Upper lobe of right lung (tissue), 1 donor: ENCODE measurements at places on chromosomes 12 and 14. TPM values are rescaled to one million over a fixed set of nuclear protein-coding genes. Genes with fewer than 3 reads are reported as not detected.

DNA sequence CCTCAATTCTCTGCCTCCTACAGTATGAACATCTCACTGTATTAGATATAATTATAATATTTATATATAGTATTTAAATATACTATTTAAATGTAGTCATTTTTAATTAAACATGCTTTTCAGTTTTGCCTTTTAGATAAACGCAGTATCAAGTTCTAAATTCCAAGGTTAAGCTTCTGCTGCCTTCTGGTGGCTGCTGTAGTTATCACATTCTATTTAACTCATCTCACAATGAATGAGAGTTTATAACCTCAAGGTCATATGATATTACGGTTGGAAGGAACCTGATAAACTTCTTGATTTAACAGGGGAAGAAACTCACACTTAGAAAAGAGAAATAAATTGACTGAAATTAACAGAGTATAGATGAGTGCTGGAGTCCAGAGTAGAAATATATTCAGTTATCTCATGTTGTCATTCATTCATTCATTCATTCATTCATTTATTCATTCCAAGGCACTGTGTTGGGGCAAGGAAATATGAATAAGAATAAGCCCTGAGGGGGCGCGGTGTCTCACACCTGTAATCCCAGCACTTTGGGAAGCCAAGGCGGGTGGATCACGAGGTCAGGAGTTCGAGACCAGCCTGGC is 31.9 kb downstream of the GUCY2C start:
- H3K36me3 ChIP-seq: no peaks in the 10 kb centered on the region
- no peaks in the 10 kb centered on the region for H3K27me3 ChIP-seq
- DNase-seq: no peak
- H3K4me3 ChIP-seq: no peak overlapping the region

DNA sequence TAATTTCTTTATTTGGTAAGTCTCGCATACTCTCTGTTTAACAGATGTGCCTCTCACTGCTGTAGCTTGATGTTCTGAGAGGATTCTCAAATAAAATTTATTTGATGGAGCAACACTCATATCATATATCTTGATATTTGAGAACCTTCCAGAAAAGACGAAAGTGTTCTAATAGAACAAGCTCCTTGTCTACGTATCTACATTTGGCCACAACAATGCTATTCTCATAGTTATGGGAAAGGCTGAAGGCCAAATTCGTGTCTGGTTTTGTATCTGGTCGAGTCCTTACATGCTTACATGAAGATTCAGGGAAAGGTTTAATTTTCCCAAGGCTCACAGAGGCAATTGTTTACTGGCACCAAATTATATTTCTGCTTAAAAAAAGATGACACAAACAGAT is 186.7 kb upstream of the SLC38A2 start:
- H3K27me3 ChIP-seq: no peaks in the 10 kb centered on the region
- no peaks in the 10 kb centered on the region for H3K36me3 ChIP-seq
- no peaks in the 10 kb centered on the region for H3K4me1 ChIP-seq
- H3K4me3 ChIP-seq: no peak overlapping the region
- no peak for DNase-seq
- H3K27ac ChIP-seq: no peak overlapping the region

- no peak for DNase-seq
- no peaks in the 10 kb centered on the region for H3K4me1 ChIP-seq
- no peaks in the 10 kb centered on the region for H3K36me3 ChIP-seq
- H3K27me3 ChIP-seq: no peaks in the 10 kb centered on the region
Observed at GRCh38 chr12:31817120-31817519, 88.3 kb upstream of the AMN1 start.

GRCh38 chr14:70567791-70568190 is 32.7 kb downstream of the MED6 start:
- no peak overlapping the region for H3K27ac ChIP-seq
- no peaks in the 10 kb centered on the region for H3K4me1 ChIP-seq
- no peak overlapping the region for H3K4me3 ChIP-seq
- H3K27me3 ChIP-seq: no peaks in the 10 kb centered on the region

DNA sequence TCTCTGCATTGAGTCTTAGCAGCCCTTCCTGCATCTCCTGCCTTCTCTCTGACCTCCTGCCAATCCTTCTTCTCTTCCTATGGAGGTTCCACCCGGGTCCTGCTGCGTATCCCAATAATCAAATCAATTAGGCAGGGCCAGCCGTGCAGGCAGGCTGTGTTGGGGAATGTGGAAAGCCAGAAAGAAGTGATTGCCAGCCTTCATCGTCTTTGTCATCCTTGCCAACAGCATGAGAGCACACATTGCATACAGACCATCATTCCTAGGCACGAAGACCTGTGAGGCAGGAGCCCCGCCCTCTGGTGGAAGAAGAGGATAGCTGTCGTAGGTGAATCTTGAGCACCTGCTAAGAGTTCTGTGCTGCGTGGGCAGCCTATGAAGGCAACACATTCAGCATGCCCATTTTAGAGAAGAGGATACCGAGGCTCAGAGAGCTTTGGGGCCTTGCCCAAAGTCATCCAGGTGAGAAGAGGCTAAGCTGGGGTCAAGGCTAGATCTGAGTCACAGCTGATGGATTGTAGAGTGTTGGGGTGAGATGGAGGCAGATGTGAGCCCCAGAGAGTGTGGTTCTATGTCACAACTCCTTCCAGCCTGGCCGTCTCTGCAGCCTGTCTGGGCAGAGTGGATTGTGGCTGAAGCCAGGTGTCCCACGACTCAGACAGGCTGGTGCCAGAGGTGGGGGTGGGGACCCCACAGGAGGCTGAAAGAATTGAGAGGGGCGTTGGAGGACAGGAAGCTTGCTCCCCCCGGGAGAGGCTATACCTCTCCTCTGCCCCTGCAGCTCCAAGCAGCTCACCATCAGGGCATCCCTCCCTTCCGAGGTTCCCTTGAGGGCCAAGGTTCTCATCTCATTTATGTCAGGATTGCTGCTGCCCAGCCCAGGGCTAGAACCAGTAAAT is 12.7 kb downstream of the C14orf132 start:
- DNase-seq: no peak
- no peaks in the 10 kb centered on the region for H3K4me1 ChIP-seq
- H3K36me3 ChIP-seq: peaks cover 12% of the 10 kb centered on the region
- H3K27me3 ChIP-seq: no peaks in the 10 kb centered on the region
- no peak overlapping the region for H3K27ac ChIP-seq

- no peaks in the 10 kb centered on the region for H3K27me3 ChIP-seq
- no peaks in the 10 kb centered on the region for H3K4me1 ChIP-seq
- no peak for DNase-seq
- no peak overlapping the region for H3K4me3 ChIP-seq
Observed at GRCh38 chr12:118649765-118650585, 273.6 kb downstream of the SUDS3 start.

KLRB1 gene
- total RNA-seq: 3.3 TPM

IPO8 gene
- total RNA-seq: 48.3 TPM

DNA sequence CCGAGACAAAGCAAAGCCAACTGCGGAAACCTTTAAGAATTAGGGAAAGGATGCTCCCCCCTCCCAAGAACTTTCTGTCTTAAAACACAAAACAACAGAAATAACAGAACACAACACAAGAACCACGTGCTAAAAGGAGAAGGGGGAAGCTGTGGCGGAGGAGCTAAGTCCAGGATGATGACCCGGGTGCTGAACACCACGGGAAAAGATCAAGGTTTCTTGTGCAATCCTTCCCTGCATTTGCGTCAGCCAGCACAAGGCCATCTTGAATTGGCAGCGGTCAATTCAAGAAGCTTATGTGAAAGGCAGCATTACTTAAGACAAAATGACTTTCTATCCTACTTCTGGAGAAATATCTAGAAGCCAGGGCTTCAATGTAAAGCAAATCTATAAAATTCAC is 11.0 kb upstream of the CREBL2 start:
- DNase-seq: no peak
- no peaks in the 10 kb centered on the region for H3K4me1 ChIP-seq
- H3K27me3 ChIP-seq: no peaks in the 10 kb centered on the region

BDKRB2 gene
- total RNA-seq: 1.5 TPM

DNA sequence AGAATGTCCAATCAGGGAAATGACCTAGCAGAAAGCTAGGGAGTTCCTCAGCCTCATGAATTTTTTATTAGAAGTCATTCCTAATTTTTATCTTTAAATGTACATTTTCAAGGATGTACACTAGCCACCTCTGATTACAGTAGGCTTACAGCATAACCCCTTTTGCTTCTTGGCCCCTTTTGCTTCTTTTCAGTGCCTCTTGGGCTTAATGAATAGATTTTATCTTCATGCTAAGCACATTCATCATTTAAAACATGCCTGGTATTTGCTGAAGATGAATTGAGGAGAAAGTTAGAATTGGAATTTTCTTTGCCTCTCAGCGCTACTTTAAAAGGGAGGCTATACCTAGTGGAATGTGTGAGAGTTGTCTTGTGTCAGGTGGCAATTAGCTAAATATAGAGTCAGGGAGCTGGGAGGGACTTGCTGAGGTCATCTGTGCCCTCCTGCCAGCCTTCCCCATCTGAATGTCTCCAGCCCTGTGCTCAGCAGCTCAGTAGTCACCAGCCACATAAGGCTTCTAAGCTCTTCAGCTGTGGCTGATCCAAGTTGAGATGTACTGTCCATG is 132.1 kb downstream of the SAMD4A start:
- H3K4me1 ChIP-seq: peaks cover 13% of the 10 kb centered on the region
- peaks cover 8% of the 10 kb centered on the region for H3K36me3 ChIP-seq
- no peak overlapping the region for H3K4me3 ChIP-seq
- no peak for DNase-seq
- no peaks in the 10 kb centered on the region for H3K27me3 ChIP-seq
